ENCODE measurements at places on chromosomes 5 and 9.

GRCh38 chr5:150606476-150606875, 34.0 kb upstream of the SYNPO start:
- DNase-seq = no peak

GRCh38 chr5:107604990-107605389, 65.7 kb downstream of the EFNA5 start:
- DNase-seq = peak; percentile 69

- DNase-seq = no peak
Observed at GRCh38 chr9:121619545-121620324, 31.7 kb upstream of the DAB2IP start.

DNA sequence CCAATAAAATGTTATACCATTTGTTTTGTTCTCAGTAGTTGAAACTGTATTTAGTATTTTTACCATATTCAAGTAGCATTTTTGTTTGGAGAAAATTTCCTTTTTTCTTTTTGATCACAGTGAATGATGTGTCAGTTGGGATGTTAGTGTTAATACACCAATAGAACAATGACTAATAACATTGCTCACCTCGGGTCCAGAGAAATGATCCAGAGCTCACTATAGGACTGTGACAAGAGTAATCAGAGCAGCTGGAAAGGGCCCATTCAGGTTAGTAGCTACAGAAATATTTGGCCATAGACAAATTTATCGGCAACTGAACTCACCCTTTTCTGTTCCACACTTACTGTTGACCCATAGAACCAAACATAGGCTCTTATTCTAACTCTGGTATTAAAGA, 989.2 kb downstream of the TLE4 start:
- no peak for DNase-seq

DNA sequence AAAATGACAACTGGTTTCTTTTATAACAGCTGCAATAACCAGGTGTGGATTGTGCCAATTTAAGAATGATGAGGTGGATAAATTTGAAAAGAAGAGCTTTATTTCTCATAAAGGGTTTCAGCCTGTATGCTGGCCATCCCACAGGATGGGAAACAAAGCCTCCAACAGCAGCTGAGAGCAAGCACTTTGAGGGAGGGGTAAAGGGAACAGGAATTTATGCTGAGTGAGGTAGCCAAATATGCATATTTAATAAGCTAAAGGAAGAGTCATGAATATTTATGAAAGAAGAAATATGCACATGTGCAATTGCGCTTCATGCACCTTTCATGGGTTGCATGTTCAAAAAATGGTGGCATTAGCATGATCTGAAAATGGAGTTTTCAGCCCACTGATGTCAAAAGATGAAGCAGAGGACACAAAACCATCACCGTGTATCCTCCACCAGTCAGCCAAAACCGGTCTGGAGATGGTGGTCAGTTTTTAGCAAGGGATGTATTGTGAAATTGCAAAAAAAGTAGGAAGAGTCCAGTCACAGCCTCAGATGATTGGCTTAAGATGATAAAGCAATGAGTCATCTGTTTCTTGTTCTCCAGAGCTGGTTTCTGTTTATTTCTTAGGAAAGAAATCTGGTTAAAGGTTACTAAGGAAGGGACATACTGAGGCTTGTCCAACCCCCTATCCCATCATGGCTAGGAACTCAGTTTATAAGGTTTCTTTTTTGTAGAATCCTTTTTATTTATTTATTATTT, 47.9 kb downstream of the DEPDC1B start:
- DNase-seq = no peak

DNA sequence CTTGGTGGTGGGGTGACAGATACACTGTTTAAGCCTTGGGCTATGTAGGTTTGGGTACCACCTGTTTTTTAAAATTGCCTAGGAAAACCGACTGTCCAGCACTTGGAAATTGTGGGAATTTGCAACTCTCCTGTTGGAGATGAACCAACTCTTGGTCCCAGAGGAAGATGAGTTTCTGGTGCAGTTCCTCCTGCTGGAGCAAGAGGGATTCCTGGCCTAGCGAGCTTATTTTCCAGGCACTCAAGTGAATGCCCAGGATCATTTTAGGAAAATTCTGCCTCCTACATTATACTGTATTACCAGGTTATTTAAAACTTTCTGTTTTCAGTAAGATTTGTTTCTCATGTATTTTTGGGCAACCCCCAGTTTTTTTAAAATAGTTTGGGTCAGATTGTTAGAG, 33.7 kb downstream of the AP3S1 start:
- DNase-seq = no peak

- DNase-seq = no peak
Observed at GRCh38 chr9:113057193-113057592, 669 bp upstream of the ZFP37 start.

- peak; percentile 86 for DNase-seq
Observed at GRCh38 chr9:111298731-111299598, 31.1 kb downstream of the OR2K2 start.

DNA sequence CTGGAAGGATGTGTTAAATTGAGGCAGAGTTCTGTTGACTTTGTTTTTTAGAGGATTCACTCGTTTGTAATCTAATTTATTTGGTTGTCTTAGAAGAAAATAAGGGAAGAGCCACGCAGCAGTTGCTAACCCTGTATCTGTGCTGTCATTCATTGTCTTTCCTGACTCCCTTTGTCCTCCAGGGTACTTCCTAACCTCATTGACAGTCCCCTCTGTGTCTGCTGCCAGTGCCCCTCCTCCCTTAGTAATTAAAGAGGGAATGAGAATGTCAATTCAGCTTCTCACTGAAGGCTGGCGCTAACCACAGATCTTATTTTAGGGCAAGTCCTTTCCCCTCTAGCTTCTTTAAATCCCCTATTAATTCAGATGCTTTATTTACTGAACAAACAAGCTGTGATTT, 84.0 kb downstream of the MAST4 start:
- no peak for DNase-seq

GRCh38 chr5:130227699-130228098, 323.4 kb downstream of the CHSY3 start:
- no peak for DNase-seq

- no peak for DNase-seq
Observed at GRCh38 chr9:120212153-120212852, 367.7 kb downstream of the CDK5RAP2 start.

DNA sequence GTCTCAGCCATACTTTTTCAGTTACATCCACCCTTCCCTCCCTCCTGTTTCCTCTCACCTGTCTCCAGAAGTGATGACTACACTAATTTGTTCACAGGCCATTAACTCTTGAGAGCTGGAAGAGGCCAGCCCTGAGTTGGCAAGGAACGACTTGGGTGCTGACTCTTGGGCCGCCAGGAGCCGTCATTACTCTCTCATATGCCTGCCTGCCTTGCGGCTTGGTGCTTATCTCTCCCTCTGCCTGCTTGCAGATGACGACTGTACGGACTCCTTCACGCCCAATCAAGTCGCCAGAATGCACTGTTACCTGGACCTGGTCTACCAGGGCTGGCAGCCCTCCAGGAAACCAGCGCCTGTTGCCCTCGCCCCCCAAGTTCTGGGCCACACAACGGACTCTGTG, 66.1 kb downstream of the PAPPA start:
- DNase-seq = no peak

DNA sequence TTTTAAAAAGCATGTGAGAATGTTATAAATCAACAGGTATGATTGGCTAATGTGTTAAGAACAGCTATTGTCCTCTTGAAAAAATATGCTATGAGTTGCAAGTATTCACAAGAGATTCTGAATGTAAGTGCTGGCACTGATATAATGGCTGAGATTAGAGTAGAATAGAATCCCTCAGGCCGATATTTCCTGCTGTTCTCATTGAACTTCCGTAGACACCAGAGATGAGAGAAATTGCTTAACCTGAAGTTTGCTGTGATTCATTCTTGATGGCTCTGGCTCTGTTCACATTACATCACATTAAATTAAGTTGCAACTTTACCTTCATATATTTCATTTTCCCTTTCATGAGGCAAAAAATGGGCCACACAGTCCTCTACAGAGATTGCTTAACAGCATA, 114.5 kb downstream of the BAAT start:
- DNase-seq = no peak

GRCh38 chr5:1885868-1886845, 3.4 kb upstream of the IRX4 start:
- no peak for DNase-seq

GRCh38 chr9:98378794-98379193, 123.3 kb upstream of the TBC1D2 start:
- no peak for DNase-seq

- no peak for DNase-seq
Observed at GRCh38 chr5:72630081-72630480, 122.9 kb upstream of the ZNF366 start.

GRCh38 chr5:125829349-125829748, 593.9 kb upstream of the GRAMD2B start:
- no peak for DNase-seq

GRCh38 chr9:109474944-109475343, 23.2 kb downstream of the PTPN3 start:
- no peak for DNase-seq

All from Kasumi-1 (cell line).